ENCODE measurements at places on chromosomes 1 and 21.

GRCh38 chr1:226697151-226697928 is 41.7 kb downstream of the ITPKB start:
- DNase-seq = no peak

DNA sequence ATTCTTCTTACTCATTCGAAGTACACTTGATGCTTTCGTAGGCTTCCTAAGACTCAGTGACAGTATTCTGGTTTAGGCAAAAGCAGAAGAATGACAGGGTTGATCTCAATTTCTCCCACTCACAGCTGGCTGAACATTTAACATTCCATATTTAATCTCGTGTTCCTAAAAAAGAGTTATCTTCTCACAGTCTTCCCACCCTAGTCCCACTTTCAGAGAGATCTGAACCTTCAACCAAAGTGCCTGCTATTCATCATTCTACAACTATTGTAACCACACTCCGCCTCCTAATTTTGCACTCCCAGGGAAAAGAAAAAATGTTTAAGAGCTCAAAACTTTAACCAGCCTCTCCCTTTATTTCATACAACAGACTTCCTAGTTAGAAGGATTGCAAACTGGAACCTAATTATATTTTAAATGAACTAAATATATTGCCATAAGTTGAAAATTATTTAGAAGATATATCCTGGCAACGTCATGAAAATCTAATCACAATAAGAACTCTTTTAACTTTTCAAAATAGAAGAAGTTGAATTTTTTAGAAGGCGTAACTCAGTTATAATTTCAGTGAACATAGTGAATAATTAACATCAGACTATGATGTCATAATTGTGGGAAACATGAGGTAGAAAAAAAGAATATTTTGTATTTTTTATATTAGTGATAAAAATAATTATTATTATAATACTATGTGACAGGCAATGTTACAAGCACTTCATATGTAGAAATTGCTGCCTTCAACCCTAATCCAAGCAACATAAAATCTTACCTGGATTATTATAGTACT is 540.9 kb upstream of the ADGRL2 start:
- DNase-seq = no peak

DNA sequence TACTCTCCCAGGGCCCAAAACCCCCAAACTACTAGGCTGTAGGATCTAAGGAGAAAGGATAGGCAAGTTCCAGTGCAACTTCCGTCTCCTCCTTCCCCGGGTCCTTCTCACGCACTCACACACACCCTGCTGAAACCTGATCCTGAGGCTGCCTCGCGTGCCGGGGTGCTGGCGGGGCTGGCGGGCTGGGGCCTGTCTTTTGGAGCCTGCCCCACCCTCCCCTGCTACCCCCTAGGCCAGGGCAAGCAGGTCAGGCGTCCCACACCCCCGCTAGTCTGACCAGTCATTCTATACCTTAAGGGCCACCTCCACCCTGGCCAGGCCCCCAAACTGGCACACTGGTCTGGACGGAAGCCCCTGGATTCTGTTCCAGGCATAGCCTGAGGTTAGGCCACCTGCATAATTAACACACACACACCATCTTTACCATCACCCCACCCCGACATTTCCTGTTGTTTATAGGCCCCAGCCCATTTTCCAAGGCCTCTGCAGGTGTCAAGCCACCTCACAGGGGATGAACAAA is 48.3 kb upstream of the ARTN start:
- DNase-seq = no peak

DNA sequence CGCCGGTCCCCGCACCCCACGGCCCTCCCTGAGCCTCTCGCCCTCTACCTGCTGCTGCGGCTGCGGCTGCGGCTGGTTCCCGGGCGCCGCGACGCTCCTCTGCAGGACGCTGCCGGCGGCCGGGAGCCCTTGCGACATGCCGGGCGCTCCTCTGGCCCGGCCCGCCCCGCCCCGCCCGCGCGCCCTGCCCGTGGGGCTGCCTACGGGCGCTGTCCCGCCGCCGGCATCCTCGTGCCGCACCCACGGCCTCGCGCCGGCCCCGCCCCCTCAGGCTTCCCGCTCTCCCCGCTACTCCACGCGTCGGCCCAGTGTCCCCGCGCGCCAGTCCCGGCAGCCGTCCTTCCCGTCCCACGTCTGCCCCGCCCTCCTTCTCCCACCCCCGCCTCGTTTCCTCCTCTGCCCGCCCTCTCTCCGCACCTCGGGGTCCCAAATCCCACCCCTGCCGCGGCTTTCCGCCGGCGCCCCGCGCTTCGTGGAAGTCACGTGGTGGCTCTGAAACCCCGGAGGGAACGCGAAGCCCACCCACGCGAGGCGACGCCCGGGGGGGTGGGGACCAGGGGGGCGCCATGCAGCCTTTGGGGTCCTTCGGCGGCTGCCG is at the start of gene BATF3:
Gene BATF3, minus strand, starts transcription at position 216 of the 598 bp plus-strand sequence. Its CDS starts 78 bp downstream, at position 138.
- no peak for DNase-seq

DNA sequence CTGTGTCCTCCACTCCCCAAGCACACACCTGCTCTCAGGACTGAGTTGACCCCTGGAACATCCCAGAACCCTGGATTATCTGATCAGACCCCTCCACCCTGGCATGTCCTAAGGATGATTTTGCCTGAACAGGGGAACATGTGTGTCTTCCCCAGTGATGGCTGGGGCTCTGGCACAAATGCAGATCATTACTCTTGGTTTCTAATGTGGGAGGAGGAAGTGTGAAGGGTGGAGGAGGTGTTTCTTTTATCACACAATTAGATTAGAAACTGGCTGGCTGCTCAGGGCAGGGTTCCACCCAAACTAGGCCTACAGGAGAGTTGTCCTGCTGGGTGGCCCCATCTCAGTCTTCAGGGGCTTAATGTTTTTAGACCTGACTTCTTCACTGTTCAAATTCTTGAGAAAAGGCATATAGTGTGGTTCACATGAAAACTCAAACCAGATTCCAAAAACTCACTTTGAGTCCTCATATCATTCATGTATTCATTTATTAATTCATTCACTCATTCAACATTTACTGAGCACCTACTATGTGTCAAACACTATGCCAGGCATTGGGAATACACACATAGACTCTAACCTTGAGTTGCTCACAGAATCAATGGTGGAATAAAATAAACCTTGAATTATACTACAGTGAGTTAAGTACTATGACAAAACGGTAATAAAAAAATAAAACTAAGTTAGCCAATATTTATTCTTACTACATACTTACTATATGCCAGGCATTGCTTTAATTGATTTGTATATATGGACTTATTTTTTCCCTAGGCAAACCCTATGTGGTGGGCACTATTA is 221.8 kb upstream of the JUN start:
- no peak for DNase-seq

- no peak for DNase-seq
Measured at GRCh38 chr1:238710697-238711096, 675.7 kb upstream of the CHRM3 start.

- DNase-seq = no peak
Measured at GRCh38 chr1:67750691-67751054, 65.7 kb downstream of the GADD45A start.

DNA sequence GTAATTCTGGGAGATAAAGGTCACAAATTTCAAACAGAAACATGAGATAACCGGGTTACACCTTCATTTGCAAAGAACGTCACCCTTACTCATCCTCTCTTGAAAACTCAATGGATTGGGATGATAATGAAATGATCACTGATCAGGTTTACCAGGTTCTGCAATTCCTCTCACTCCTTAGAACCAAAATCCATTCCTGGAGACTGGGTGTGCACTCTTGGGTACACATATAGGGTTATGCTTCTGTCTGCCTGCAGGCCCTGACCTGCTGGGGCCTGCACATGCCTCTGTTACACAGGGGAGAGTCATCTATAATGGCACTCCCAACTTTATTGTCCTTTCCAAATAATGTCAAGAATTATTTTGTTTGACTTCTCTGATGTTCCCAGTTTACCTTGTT is 8.3 kb downstream of the SUSD4 start:
- no peak for DNase-seq

DNA sequence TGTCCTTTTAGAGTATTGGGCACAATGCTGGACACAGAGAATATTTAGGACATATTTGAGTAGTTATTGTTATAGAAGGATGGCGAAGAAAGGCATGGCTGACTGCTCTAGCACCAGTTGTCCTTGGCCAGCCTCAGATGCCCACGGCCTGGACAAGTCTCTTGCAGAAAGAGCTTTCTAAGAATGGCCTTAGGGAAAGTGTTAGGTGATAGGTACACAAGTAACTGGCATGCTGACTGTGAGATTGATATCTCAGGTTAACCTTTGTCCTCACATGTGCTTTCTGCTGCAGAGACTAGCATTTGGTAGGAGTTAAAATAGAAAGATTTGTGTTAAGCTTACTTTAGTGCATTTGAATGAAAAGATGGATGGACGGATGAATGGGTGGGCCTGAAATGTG is 10.1 kb downstream of the SFT2D2 start:
- DNase-seq = no peak

DNA sequence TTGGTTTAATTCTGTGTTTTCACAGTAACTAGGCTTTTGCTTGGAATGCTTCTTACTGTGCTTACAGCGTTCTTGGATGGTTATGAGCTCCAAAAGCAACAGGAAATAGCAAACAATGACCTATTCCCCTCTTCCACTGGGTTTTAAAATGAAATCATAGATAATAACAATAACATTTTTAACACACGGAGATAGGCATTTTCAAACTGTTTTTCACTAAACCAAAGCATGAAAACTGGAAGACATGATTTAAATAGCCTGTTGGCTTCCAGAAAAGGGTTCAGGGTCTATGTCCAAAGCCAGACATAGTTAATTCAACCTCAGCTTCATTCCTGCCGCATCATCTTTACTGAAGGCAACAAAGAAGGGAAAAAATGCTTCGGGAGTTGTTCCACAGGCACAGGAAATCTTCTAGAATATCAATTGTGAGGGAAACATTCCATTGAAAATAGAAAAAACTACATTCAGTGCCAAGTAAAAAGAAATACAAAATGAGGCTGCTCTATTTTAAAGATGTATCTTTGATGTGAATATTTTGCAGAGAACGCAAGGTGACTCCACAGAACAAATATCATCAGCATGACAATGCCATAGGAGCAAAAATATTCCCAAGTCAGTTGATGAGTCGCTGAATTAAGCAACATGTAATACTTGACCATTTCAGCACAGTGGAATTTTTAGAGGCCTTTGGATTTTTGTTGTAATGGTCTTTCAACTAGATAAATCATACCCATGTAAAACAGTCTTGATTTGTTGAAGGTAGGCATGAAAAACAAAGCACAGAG is 80.7 kb downstream of the NID1 start:
- no peak for DNase-seq

DNA sequence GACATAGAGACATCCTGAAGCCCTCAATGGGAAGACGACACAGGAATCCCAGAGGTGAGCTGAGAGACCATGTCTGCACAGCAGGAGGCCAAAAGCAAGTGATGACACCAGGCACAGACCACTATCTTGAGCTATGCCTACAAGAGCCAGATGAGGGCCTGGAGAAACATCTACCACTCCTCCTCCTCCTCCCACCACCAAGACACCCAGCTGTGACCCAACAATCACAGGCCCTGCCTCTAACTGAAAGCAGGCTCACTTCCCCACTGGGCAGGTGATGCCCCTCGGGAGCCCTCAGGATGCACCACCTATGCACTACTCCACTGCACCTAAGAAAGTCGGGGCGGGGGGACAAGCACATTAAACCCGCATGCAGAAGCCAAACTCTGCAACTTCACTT is 16.5 kb downstream of the TADA1 start:
- no peak for DNase-seq

DNA sequence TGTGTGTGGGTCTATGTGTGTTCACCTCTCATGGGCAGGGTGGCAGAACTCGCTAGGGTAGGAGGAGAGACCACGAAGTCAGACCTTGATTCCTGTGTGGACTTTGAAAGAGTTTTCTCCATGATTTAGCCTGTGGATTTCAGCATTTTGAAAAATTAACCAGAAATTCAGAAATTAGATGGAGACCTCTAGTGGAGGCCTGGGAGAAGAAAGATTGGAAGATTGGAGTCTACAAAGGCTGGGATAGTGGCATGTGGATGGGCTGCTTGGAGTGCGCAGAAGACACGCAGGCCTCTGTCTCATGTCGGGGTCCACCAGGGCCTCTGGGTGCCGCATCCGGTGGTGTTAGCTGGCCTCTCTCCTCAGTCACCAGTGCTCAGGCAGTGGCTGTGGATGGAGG is 18.9 kb upstream of the IGSF5 start:
- DNase-seq = no peak

DNA sequence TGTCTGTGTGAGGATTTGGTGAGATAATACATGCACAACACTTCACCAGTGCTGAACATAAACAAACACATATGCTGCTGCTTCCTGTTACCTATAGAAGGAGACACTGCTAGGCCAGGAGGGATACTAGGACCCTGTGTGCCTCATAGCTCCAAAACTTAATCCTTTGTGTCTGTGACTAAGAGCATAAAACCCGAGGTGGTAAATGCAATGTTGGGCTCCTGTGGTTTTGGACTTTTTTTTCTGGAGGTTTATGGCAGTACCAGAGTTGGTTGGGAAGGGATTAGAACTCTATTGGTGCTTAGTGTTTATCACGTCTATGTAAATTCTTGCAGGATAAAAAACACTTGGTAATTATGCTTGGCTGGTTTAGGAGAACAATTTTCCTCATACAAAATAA is 122.9 kb downstream of the NUF2 start:
- DNase-seq = no peak

GRCh38 chr1:9960011-9960410 is 16.7 kb downstream of the NMNAT1 start:
- no peak for DNase-seq

- no peak for DNase-seq
Measured at GRCh38 chr21:22763442-22763841, 1765.2 kb downstream of the NCAM2 start.

GRCh38 chr21:42471206-42471605 is 24.8 kb downstream of the RSPH1 start:
- no peak for DNase-seq
